ENCODE measurements at places on chromosomes 1 and 21.

DNA sequence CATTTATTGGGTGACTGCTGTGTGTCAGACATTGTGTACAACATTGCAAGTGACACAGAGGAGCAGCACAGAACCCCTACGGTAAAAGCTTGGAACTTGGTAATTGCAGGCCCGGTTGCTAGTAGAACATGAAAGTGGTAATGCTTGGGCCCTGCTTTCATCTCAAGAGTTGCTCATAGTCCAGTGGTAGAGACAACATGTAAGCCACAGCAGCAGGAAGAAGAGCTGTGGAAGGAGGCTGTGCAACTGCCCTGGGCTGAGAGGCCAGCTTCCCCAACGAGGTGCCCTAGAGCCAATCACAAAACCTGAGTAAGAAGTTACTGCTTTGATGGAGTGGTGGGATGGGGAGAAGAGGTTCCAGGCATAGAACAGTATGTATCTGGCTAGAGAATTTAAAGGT, 18.4 kb downstream of the CNIH4 start:
- DNase-seq: no peak

DNA sequence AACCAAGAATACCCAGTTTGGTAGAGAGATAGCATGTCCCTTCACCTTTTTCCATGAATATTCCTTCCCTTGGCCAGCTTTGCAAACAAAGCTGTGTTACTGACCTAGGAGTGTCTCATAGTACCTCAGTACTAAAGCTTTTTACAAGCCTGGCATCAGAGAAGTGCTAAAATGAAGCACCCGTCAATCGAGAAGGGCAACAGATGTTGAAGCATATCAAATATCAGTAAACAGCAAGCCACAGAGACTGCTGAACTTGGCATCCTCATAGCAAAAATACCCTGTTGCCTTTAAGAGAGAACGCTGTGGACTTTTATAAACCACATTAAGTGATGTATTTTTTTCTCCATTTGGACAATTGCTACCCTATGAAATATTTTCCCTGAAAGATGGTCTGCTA, 128.6 kb upstream of the HOOK1 start:
- no peak for DNase-seq

GRCh38 chr1:58849551-58849950, 65.7 kb upstream of the JUN start:
- DNase-seq: no peak

- DNase-seq: no peak
Measured at GRCh38 chr1:5599541-5599940, 392.7 kb downstream of the NPHP4 start.

DNA sequence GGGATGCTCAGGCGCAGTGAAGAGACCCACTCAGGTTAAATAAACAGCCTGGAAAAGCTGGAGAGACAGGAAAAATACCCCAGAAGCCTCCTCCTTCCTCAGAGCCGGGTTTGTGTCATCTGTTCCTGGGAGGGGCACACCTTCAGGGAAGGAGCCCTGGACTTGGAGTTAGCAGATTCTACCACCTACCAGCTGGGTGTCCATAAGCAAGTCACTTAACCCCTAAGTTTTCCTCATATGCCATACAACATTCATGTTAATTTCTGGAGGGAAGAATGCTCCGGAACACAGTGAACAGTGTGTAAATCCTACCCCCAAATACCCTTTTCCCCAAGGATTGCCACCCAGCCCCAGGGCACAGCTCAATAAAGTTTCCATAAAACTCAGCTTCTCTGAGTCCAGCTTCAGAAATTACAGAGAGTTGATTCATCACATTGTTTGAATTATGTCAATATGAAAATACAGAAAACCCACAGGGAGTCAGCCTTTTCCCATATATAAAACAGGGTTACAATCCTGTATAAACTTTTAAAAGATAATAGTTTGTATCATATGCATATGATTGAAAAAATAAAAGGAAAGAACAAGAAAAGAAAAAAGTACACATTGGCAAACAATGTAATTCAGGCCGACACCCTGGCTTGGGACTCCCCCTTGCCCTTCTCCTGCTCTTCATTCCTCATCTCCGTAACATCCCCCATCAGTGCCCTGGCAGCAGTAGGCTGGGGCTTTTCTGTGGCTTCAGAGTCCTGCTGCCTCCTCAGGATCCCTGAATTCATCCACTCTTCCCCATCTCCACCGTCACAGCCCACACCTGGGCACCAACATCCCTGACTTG, 291.8 kb upstream of the USP24 start:
- DNase-seq: no peak

GRCh38 chr1:84758968-84759491, 68.8 kb upstream of the SSX2IP start:
- DNase-seq: no peak

DNA sequence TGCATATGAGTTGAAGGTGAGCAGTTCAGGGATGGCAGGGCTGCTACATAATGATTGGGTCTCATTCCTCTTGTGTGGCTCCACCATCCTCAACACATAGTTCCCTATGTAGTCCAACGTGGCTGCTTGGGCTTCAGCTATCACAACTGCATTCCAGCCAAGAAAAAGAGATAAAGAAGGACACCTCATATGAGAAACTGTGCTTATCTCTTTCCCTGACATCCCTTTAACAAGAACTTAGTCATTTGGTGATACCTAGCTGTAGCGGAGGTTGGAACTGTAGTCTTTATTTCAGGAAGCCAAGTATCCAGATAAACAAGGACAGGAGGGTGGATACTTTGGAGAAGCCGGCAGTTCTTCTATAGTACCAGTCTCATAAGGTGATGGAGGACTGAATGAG, 42.7 kb upstream of the DNASE2B start:
- no peak for DNase-seq

GRCh38 chr1:113057006-113057405, 16.0 kb upstream of the LRIG2 start:
- no peak for DNase-seq

DNA sequence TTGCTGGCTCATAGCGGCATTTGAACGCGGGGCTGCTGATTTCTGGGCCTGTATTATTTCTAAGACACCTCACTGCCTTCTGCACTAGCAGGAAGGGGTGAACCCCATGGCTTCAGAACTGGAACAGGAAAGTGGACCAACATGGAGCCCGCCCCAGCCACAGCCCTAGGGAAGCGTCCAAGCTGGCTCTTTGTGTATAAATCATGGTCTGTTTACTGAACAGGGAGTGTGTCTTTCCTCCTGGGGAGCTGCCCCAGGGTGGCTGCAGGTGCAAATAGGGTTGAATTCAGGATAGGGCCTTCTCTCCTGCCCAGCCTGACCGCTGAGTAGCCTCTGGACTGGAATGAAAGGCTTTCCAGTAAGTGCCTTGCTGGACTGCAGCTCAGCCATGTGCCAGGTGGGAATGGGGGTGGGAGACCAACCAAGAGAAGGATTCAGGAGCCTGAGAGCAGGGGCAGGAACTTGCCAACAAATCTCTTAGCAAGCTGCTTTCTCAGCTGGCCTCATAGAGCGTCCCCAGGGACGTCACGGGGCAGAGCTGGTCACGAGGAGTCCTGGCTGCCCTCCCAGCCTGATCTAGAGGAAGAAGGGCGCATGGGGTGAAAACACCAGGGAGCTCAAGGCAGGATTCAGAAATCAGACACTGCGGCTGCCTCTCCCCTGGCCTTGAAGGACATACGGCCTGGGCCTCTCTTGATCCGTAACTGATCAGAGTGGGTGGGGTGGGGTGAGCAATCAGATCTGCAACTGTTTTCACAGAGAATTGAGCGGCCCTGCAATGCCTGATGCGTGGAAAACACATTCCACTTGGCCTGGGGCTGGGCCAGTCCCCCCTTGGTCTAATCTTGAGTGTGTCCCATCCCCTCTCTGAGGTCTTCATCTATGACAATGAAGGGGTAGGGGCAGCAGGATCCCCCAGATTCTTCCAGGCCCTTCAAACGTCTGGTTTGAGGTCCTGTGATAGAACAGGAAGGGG, 56.5 kb upstream of the SELENON start:
- DNase-seq: no peak

DNA sequence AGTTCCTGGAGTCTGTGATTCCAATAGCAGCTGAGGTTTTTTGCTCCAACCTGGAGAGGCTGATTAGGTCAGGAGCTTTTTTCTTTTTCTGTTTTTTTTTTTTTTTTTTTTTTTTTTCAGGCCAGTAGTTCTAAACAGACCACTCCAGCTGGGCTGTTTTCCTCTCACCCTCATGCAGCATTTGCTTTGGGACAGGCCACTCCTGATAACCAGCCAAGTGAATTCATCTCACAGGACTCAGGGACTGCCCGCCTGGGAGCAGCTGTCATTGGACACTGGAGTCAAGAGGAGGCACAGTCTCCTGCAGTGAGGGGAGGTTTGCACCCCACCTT, 22.9 kb downstream of the PLXNA2 start:
- DNase-seq: no peak

DNA sequence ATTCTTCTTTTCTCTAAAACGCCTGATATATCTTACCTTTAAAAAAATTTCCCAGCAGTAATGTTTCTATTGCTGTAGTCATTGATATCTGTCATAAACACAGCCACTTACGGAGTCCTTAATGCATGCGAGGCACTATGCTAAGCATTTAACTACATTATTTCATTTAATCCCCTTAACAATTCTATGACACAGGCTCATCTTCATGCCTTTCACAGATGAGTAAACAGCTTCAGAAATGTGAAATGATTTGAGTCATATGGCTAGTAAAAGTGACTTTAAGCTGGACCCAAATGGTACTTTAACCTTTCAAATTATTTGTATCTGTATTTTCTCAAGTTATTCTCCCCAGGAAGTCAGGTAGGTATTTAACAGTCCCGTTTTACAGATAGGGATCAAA, 125.1 kb upstream of the FGGY start:
- no peak for DNase-seq

GRCh38 chr1:50735443-50735842, 224.6 kb downstream of the FAF1 start:
- no peak for DNase-seq

DNA sequence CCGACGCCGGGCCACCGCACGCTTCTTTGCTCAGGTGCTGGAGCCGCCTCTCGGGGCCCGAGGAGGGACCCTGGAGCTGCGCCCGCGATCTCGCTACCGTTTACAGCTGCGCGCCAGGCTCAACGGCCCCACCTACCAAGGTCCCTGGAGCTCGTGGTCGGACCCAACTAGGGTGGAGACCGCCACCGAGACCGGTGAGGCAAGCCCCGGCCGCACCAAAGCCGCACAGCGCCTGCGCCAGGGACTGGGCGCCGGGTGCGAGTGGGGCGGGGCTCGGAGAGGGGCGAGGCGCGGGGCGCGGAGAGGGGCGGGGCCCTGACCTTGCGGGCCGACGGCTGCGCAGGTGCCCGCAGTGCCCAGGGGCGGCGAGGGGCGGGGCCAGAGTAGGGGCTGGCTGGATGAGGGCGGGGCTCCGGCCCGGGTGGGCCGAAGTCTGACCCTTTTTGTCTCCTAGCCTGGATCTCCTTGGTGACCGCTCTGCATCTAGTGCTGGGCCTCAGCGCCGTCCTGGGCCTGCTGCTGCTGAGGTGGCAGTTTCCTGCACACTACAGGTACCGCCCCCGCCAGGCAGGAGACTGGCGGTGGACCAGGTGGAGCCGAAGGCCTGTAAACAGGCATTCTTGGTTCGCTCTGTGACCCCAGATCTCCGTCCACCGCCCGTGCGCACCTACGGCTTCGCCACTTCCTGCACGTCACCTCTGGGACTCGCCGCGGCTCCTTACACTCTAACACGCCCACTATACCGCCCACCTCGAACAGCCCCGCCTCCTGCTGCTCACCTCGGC, 9.8 kb upstream of the CDC20 start:
- DNase-seq: peak; percentile 68

DNA sequence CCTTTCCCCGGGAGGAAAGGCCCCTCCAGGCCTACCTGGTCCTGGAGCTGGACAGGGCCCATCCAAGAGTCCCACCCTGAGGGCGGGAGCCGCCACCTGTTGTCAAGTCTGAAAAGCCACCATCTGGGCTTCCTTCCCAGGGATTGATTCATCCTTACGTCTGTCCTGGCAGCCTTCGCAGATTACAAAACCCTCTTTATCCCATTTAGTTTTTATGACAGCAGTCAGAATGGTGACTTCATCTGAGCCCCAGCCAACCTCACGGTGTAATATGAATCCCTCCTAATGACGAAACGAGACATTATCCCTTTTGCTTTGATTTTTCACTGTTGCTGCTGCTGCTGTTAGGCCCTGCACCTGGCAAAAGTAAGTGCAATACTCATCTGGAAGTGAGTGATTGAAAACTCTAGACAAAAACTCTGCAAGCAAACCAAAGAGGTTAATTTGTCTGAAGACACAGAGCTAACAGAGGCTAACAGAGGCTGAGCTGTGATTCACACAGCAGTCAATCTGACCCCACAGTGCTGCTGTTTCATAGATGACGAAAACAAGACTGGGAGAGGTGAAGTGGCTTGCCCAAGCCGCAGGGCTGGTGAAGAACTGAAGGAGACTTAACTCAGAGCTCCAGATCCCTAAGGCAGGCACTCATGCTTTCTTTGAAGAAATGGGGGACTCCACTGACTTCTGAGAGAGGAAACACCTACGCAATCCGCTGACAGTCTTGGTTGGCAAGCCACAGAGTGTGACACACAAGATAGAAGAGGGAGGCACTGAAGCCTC, 30.0 kb upstream of the S100A7 start:
- DNase-seq: no peak

DNA sequence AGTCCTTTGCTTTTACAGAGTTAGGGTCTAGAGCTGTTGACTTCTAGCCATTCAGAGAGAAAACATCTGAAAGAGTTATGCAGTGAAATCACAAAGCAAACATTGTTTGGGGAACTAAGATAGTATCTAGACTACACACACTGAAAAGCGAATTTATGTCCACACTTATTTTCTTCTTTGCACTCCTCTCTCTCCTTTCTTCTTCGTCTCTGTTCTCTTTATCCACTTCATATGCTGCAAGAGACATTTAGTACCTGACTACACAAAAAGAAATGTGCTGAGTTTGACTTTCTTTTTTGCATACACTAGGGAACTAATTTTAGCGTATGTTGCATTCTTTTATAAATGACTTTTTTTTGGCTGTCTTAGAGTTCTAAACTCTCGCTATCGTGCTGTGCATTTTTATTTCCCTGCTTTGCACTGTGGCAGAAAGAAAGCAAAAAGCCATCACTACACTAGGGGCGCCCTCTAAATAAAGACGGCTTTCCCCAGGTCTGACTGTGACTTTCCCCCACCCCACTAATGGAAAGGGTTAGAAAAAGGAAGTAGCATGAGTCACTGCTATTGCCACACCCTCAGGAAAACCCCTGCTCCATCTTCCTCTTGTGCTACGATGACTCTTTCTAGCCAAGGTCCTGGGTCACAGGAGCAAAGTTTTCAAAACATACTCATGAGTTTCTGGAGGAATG, 65.7 kb downstream of the MAP3K7CL start:
- no peak for DNase-seq

DNA sequence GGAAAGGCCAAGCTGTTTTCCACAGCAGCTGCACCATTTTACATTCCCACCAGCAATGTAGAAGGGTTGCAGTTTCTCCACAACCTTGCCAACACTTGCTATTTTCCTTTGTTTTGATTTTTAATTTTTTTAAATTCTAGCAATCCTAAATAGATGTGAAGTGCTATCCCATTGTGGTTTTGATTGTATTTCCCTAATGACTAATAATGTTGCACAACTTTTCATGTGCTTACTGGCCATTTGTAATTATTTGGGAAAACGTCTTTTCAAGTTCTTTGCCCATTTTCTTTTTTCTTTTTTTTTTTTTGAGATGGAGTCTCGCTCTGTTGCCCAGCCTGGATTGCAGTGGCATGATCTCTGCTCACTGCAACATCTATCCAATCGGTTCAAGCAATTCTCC, 53.9 kb downstream of the VCAM1 start:
- DNase-seq: no peak
